Left renal pelvis (tissue), 4 donors: ENCODE measurements at places on chromosomes 4 and X. TPM values are rescaled to one million over a fixed set of nuclear protein-coding genes. Genes with fewer than 3 reads are reported as not detected.

Gene RPS6KA6
- polyA plus RNA-seq, result 17.4 TPM

Gene RNF128
- polyA plus RNA-seq, result 14.7 TPM

Gene PPARGC1A
- polyA plus RNA-seq, result 29.3 TPM

Gene GLRA2
- polyA plus RNA-seq, result 0.21 TPM

DNA sequence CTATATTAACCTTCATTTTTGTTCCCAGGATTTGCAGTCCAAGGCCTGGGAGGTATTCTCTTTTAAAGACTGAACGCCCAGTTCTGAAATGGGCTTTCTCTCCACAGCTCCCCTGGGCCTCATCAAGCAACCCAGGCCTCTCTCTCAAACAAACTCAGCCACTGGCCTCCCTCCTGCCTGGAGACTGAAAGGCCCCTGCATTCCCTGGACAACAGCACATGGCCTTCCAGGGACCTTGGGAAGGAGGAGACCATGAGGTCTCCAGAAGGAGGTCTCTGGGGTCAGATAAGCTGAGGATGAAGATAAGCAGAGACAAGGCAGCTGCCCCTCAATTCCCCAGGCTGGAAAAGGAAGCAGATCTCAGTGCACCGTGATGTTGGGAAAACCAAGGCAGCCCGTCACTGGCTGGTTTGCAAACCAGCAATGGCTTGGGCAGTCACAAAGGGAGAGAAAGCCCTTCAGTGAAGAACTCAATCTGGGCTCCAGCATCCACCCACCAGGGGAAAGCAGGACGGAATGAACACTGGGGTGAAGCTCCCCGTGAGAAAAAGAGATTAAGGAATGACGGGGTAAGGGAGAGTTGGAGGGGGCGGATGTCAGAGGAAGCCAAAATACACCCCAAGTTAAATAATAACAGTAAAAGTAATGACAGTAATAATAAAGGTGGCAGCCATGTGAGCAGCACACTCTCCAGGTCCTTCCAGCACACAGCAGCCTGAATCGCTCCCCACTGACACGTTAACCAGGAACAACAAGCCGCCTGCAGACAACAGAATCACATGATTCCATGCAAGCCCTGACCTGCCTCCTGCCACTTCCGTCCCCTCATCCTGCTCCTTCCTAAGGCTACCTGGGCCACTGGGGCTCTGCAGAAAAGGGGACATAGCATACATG lies 22.3 kb downstream of the AMOT start:
- DNase-seq, result no peak

DNA sequence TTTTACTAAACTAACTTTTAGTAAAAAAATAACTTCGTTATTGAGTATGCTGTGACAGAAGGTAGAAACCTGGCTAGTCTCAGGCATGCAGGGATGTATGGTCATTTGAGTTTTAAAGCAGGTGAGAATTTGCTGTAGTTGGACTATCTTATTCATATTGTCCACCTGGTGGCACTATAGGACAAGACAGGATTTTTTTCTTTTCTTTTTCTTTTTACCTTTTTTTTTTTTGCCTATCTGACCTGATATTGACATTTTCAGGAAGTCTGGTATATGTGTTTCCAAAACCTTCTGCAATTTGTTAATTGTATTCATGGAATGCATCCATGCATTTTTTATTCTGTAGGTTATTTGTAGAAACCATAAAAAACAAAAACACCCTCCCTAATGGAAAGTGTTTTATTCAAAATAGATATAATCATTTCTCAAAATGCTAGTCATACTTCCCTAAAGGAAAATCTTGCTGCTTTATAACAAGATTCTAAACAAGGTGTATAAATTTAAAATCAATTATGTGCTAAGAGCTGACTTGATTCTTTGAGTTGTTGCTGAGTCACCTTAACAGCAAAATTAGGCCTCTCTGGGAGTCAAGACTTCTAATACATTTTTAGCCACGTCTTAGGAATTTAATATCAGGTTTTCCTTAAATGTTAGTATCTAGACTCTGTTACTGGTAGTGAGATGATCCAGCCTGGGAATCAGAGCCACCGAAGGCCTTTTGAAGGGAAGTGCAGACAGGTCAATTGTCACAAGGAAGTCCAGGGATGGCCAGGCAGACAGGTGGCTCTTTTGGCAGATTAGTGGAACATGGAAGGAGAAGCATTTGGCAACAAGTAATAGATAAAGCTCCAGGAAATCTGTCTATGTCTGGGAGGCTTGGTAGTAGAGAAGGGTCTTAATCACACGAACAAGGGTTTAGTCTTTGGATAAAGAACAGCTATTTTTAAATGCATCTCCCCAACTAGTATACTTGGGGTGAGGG lies 201.3 kb upstream of the GNPDA2 start:
- DNase-seq, result peak; percentile 20

DNA sequence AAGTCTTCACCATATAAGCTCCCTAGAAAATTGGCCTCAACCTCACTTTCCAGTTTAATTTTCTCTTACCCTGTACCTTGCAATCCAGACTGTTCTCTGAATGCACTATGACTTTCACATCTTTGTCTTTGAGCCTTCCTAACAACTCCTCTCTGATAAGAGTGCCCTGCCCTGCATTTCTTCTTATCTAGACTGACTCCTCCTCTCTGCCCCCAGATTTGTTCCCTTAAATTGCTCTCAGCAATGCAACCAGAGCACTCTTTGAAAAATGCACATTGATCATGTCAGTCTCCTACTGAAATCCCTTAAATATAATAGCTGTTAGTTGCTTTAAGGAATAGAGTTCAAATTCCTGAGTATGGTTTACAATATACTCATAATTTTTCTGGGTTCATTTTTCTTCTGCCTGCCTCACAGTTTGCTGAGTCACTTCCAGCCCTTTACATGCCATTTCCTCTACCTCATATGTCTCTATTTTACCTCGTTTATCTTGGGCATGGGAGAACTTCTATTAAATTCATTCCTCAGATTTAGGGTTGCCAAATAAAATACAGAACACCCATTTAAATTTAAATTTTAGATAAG lies 582.7 kb upstream of the AADAT start:
- no peak for DNase-seq

DNA sequence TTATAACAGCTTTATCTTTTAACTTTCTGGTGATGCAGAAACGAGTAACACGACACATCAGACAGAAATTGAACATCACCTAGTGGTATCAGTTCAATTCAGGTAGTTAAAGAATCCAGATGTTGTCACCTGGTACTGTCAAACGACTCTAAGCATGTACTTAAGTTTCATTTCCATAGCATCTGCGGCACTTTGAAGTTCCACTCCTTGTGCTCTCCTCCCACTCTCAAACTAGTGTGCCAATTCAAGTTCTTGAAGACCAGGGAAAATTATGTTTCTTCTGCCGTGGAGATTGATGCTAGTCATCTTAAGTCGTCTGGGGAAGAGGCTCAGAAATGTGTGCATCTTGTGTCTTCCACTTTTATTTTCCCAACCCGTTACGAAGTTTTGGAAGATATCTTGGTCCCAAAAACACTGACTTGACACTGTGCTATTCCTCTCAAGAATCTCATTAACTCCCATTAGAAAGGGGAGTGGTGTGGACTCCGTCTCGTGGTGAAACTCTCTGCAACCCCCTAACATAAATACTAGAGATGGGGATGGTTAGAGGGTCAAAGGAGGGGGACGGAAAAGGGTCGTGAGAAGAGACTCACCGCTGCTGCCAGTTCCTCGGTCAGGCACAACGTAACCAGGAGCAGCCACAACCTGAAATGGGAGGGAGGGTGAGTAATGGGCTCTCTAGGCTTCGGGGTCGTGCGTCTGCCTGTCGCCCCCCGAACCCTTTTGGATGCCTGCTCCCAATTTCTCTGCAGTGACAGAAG lies 693 bp downstream of the COL4A6 start:
- no peak for DNase-seq

DNA sequence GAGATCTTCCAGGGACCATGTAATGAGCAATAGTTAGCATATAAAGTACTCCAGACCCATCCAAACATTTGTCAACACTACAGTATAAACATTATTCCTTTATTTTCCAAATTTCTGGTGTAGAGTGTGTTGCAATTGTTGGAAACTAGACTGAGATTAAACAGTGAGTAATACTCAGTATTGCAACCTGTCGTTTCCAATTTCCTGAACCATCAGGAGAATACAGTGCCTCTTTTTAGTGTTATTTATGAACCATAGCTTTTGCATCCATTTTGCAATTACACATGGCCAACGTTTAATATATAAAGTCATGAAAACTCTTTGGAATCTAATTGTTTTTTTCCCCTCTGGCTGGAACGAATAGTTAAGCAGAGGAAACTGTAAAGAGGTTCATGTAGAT lies 58.3 kb upstream of the DHRSX start:
- DNase-seq, result no peak
